ENCODE measurements at places on chromosomes 5 and 9.

DNA sequence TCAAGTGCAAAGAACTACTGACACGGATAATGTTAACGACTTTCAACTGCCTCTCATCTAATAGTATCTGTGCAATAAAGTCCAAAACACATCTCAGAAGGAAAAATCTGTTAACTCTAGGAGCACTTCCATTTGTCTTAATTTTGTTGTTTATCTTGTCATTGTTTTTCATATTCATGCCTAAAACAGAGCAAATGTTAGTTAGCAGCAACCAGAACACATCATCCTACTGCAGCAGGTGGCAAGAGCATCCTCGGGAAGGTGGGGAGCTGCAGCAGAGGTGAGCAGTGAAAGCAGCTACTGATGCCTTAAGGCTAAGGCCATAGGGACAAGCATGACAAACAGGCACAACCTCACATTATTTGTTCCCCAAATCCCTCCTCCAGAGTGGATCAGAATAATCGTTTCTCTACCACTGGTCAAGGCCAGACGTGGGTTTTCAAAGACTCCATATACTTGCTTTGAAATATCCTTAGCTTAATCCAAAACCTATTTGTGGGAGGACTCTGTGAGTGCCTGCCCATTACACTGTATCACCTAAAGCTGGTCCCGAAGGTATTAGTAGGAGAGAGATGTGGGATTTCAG, 1.0 kb downstream of the HMGCS1 start:
- DNase-seq, result no peak

DNA sequence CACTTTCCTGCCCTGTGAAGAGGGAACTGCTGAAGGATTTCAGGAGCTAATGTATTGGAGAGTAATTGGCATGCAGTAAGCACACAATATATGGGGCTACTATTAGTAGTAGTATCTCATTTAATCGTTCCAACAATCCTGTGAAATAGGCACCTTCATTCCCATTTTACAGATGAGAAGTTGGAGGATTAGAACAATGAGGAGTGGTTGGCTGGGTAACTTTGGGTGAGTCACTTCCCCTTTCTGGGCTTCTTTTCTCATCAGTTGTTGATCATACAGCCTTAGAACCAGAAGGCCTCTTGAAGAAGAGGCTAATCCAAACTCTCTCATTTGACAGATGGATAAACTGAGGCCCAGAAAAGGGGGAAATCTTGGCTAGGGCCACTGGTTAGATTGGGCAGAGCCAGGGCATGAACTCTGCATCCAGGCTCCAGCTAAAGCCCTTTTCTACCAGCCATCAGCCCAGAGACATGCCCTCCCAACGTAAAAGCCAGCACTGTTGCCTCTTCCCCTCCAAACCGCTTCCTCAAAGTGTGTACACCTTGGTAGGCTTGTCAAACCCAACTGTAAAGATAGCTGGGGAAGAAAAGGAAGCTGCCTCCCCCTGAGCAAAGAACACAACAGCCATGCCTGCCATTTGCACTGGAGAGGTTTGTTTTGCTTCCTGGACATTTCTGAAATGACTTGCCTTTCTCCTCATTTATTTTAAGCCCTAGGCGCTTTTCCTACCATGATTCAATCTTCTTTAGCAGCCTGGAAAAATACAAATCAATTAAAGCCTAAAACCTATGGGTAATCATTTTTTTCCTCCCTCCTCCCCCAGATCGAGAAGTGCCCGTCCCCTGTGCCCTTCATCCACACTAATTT, 992 bp downstream of the SPACA9 start:
- no peak for DNase-seq

- DNase-seq, result no peak
Observed at GRCh38 chr9:135693265-135693664, 6.0 kb downstream of the SOHLH1 start.

DNA sequence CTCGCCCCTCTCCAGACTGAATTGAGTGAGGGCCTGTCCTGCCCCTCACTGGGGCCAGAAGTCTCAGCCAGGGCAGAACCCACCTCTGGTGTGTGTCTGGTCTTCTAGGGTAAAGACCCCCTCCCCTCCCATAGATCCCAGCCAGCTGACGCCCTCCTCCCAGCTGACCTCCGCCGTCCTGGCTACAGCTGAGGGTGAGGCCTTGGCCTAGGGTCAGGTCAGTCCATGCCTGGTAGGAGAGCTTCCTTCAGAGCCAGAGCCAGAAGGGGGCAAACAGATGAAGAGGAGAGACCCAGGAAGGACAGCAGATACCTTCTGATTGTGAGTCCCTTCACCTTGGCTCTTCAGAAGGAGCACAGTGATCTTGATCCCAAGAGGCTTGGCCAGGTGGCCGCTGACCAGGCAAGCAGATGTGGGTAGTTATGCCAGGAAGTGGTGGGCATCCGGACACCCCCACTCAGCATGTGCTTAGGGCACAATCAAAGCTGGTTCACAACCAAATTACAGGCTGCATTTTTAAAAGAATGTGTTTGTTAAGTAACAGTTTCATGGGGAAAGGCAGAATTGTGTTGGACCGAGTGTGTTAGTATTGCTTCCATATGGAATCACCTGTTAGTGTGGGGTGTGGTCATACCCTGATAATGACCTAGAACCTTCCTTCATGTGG, 29.9 kb downstream of the JADE2 start:
- no peak for DNase-seq

GRCh38 chr5:59845730-59846129, 47.8 kb downstream of the PDE4D start:
- no peak for DNase-seq
